Activated T-helper 1 cell treated with anti-CD3 and anti-CD28 coated beads, Interleukin-12 subunit alpha, Interleukin-12 subunit beta, Interleukin-2, Interleukin-4 antibody, amounts not matched to agents 30 ng/mL and 10 ng/mL and 1 ng/mL, durations not matched to agents 14 hours and 24 hours and 36 hours (primary cell): ENCODE measurements at places on chromosomes 6 and 20. TPM values are rescaled to one million over a fixed set of nuclear protein-coding genes. Genes with fewer than 3 reads are reported as not detected.

DNA sequence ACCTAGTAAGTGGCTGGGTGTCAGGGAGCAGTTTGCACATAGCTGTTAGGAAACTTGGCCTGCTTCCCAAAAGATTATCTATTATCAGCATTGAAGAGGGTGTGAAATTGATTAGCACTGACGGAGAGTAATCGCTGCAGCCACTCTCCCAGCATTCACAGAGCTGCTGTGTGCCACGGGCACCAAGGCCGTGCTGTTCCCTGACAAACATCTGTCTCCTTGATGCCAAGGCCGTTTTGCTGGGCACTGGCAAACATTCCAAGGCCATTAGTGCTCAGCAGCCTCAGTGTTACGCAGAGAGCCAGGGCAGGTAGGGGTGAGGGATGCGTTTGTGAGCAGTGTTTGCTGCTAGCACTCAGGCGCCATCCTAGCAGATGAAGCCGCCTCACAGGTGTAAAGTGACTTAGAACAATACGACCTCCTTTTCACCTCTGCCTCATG is 57.7 kb upstream of the VSTM2L start:
- DNase-seq: no peak
- H3K4me3 ChIP-seq: no peak overlapping the region
- peaks cover 9% of the 10 kb centered on the region for H3K36me3 ChIP-seq
- no peak overlapping the region for H3K27ac ChIP-seq
- no peaks in the 10 kb centered on the region for H3K27me3 ChIP-seq

The TGM3 gene
- not detected in 2 replicates for total RNA-seq

DNA sequence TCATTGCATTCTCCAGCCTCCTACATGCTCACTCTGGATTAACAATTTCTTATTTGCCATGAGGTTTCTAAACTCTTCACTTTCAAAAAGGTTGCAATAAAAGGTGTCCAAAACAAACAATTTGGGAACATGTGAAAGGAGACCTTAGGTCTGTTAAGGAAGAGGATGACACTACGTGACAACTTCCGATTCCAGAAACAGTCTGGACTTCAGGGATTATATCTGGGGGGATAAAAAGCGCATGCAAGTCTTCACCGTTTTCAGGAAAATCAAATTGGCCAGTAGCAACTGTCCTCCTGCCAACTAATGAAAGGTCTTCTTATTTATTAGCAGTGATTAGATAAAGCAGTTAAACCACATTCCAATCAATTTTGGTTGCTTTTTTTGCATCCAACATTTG is 1.8 kb downstream of the ZDHHC14 start:
- H3K4me1 ChIP-seq: peaks cover 37% of the 10 kb centered on the region
- no peaks in the 10 kb centered on the region for H3K27me3 ChIP-seq
- H3K4me3 ChIP-seq: peak overlapping the region; percentile 88
- peaks cover 27% of the 10 kb centered on the region for H3K36me3 ChIP-seq
- no peak for DNase-seq

DNA sequence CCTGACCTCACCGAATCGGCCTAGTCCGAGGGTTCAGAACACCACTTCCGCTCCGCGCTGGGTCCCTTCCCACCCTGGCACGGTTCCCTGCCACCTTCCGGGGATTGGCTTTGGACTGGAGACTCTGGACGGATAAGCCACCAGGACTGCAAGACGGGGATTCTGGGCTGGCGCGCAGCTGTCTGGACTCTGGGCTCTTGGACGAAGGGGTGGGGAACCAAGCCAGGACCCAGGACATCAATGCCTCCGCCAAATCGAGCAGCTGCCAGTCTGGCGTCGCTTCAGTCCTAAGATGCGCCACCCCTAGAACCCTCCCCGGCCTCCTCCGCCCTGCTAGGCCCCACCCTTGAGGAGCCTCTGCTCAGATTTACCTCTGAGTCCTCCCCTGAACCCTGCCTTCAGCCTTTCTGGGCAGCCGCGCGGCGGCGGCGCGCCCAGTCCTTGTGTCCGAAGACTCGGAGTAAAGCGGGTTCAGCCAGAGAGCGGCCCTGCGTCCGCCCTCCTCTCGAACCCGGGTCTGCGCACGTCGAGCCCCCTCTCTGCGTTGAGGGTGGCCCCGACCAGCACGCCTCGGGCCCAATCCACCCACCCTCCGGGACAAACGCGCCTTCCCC is 1.2 kb downstream of the KCNK17 start:
- H3K4me1 ChIP-seq: no peaks in the 10 kb centered on the region
- no peaks in the 10 kb centered on the region for H3K36me3 ChIP-seq
- H3K4me3 ChIP-seq: no peak overlapping the region
- no peak overlapping the region for H3K27ac ChIP-seq

The TMC2 gene
- not detected in 2 replicates for total RNA-seq

- H3K27ac ChIP-seq: no peak overlapping the region
- no peak overlapping the region for H3K4me3 ChIP-seq
- H3K36me3 ChIP-seq: no peaks in the 10 kb centered on the region
- no peak for DNase-seq
These were observed 22.1 kb upstream of the TENT5A start for GRCh38 chr6:81774542-81774941.

GRCh38 chr6:78243519-78243918 is 590.7 kb downstream of the MEI4 start:
- H3K4me3 ChIP-seq: no peak overlapping the region
- no peaks in the 10 kb centered on the region for H3K4me1 ChIP-seq
- no peak for DNase-seq
- H3K36me3 ChIP-seq: no peaks in the 10 kb centered on the region
- no peak overlapping the region for H3K27ac ChIP-seq

The OSBPL2 gene
- total RNA-seq: 27.0 and 31.6 TPM in 2 replicates

The TSHZ2 gene
- 26.0 and 27.5 TPM in 2 replicates for total RNA-seq

- no peaks in the 10 kb centered on the region for H3K4me1 ChIP-seq
- H3K27ac ChIP-seq: no peak overlapping the region
- no peaks in the 10 kb centered on the region for H3K36me3 ChIP-seq
- H3K27me3 ChIP-seq: no peaks in the 10 kb centered on the region
These were observed 213.5 kb upstream of the PLN start for GRCh38 chr6:118334634-118335033.

The CST9L gene
- not detected in 2 replicates for total RNA-seq

DNA sequence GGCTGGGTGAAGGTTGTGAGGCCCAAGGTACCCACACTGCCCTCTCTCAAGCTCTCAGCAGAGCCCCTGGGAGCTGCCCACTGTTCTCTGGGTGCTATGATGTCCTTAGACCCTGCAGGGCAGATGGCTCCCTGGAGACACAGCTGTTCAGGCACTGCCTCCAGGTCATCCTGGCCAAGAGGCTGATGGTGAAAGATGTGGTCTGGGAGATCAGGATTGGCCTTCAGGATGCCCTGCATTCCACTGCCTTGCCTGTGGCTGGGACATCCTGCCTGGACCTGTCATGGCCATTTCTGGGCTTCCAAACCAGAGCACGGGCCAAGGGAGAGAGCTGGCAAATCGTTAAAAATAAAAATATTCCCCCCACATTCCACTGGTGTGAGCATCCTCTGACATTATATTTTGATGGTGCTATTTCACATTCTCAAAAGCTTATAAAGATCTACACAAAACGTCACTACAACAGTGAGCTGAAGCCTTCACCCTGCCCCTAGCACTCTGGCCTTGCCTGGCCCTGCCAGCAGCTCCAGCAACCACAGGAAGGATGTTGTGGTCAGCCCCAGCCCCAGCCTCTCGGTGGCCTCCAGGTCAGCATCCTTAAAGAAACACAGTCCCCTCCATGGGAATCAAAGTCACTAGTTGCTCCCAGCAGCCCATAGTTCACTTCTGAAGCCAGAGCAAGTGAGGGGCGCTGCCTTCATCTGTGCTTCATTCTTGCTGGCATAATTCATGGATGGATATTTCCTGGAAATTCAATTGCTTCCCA is 13.5 kb upstream of the KCNK16 start:
- no peak overlapping the region for H3K27ac ChIP-seq
- H3K4me1 ChIP-seq: peaks cover 10% of the 10 kb centered on the region
- DNase-seq: peak; percentile 4
- H3K4me3 ChIP-seq: no peak overlapping the region

DNA sequence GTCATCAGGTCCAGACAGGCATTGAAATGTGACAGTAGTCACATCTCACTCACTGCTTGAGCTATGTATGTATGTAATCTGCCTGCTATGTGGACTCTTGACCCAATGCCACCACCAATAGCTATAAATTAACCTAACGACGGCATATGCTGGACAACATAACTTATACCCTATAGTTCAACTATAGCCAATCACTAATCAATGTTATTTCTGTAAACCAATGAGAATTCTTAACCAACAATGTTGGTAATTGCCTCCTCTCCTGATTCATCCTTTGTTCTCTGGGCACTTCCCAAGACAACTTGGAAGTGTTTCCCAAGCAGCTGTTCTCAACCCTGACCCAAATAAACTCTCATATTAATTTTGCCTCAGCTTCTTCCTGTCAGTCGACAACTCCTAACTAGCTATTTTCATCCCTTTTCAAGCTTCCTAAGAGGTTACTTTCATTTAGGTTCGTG is 24.1 kb upstream of the SERPINB1 start:
- H3K4me1 ChIP-seq: peaks cover 64% of the 10 kb centered on the region
- H3K36me3 ChIP-seq: peaks cover 16% of the 10 kb centered on the region
- DNase-seq: no peak
- H3K4me3 ChIP-seq: no peak overlapping the region
- H3K27me3 ChIP-seq: no peaks in the 10 kb centered on the region

GRCh38 chr6:33126101-33126714 is 50.4 kb downstream of the HLA-DPB1 start:
- DNase-seq: no peak
- H3K27ac ChIP-seq: no peak overlapping the region
- peaks cover 2% of the 10 kb centered on the region for H3K36me3 ChIP-seq
- H3K4me1 ChIP-seq: peaks cover 37% of the 10 kb centered on the region

The TMEM244 gene
- not detected in 2 replicates for total RNA-seq

DNA sequence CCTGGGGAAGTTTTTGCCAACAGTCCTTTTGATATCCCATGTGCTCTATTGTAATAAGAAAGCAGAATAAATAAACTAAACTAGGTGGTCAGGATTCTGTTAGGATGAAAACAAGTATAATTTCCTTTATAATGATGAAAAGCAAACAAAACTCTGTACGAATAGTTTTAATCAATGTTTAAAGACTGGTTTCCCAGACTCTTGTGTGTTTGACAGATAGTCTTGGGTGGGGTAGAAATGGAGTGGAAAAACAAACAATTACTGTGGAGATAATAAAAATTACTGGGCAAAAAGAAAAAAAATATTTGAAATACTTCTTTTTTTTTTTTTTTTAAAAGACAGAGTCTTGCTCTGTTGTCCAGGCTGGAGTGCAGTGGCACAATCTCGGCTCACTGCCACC is 152.1 kb upstream of the FLRT3 start:
- H3K27ac ChIP-seq: no peak overlapping the region
- DNase-seq: no peak
- H3K4me3 ChIP-seq: no peak overlapping the region
- no peaks in the 10 kb centered on the region for H3K27me3 ChIP-seq

GRCh38 chr6:41733360-41733706 is 2.1 kb downstream of the TFEB start:
- H3K27ac ChIP-seq: peak overlapping the region; percentile 23
- H3K4me3 ChIP-seq: peak overlapping the region; percentile 84
- no peak for DNase-seq
- H3K27me3 ChIP-seq: no peaks in the 10 kb centered on the region

The ISM1 gene
- total RNA-seq: 2.0 and 2.4 TPM in 2 replicates

DNA sequence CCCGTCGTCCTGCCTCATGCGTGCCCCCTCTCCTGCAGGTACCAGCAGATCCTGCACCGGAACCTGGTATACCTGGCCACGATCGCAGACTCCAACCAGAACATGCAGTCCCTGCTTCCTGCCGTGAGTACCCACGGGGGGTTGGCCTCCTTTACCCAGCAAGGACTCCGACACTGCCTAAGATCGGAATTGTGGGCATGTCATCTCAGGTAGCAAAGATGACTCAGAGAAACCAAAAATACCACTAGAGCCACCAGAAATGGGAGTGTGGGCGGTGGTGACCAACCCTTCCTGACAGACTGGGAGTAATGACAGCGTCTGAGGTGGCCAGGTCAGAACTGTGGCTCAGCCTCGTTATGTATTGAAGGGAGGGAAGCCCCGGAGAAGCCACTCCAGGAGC is 16.3 kb downstream of the SS18L1 start:
- peaks cover 2% of the 10 kb centered on the region for H3K27me3 ChIP-seq
- H3K36me3 ChIP-seq: peaks cover 18% of the 10 kb centered on the region
- peaks cover 12% of the 10 kb centered on the region for H3K4me1 ChIP-seq
- DNase-seq: peak; percentile 16

The FUCA2 gene
- total RNA-seq: 15.7 and 16.3 TPM in 2 replicates

The NRN1 gene
- 2.8 and 3.0 TPM in 2 replicates for total RNA-seq

DNA sequence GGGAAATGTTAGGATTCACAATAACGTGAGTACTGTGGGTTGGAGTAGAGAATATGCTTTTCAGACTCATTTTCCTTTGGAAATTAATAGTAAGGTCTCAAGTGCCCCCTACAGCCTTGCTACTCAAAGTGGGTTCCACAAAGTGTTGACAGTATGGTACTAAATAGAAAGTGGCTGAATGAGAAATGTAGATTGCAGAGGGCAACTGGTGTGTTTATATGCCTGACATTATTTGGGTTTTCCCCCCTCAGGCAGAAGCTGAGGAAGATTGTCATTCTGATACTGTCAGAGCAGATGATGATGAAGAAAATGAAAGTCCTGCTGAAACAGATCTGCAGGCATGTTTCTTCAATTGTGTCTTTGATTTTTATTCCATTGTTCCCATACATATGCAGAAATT is 5.6 kb downstream of the FBXO9 start:
- peaks cover 22% of the 10 kb centered on the region for H3K36me3 ChIP-seq
- no peaks in the 10 kb centered on the region for H3K27me3 ChIP-seq
- H3K4me1 ChIP-seq: peaks cover 26% of the 10 kb centered on the region
- peak overlapping the region; percentile 27 for H3K4me3 ChIP-seq

DNA sequence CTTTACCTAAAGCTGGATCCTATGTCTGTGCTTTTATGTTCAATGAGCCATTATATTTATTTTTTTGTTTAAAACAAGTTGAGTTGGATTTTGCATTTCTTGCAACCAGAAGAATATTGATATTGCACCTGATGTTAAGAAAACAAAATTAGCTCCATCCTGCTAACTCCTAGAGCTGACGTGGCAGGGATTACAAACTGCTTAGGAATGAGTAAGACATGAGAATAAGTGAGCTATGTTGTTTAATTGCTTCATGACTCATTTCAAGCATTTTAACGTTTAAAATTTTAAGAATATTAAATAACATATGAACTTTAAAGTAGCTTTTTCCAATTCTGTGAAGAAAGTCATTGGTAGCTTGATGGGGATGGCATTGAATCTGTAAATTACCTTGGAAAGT is 663.5 kb downstream of the EPM2A start:
- no peak for DNase-seq
- peaks cover 3% of the 10 kb centered on the region for H3K27me3 ChIP-seq
- no peaks in the 10 kb centered on the region for H3K4me1 ChIP-seq
- H3K4me3 ChIP-seq: no peak overlapping the region
- H3K36me3 ChIP-seq: no peaks in the 10 kb centered on the region

DNA sequence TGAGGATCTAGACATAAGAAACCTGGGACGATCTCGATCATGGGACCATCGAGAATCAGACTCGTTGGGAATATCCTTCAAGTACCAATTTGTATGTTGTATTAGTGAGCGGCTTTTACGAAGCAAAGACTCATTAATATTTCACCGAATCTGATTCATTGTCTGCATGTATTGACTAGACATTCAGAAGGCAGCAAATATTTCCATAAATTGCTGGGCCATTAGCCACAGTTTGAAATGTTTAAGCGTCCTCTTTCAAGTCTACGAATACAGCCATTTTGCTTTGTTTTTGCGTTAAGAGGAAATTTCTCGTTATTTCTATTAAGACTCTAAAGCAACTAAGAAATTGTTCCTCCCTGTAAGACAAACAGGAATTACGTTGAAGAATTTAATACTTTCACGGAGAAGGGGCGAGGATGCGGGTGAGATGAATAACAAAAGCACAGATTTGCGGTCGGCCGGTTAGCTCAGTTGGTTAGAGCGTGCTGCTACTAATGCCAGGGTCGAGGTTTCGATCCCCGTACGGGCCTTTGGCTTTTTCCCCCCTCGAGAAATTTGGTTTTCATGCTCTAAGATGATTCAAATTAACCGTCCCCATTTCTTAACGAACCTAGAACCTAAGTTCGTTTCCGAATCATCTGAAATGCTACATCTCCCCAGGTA is 18.5 kb downstream of the POM121L2 start:
- no peak overlapping the region for H3K4me3 ChIP-seq
- peaks cover 3% of the 10 kb centered on the region for H3K36me3 ChIP-seq
- DNase-seq: no peak
